ENCODE measurements at places on chromosomes 13 and 19.
A peak's percentile ranks its signal among the peaks of the same experiment; 100 is the strongest.

GRCh38 chr13:62299988-62300387, 884.3 kb upstream of the PCDH20 start:
- no peak for DNase-seq

DNA sequence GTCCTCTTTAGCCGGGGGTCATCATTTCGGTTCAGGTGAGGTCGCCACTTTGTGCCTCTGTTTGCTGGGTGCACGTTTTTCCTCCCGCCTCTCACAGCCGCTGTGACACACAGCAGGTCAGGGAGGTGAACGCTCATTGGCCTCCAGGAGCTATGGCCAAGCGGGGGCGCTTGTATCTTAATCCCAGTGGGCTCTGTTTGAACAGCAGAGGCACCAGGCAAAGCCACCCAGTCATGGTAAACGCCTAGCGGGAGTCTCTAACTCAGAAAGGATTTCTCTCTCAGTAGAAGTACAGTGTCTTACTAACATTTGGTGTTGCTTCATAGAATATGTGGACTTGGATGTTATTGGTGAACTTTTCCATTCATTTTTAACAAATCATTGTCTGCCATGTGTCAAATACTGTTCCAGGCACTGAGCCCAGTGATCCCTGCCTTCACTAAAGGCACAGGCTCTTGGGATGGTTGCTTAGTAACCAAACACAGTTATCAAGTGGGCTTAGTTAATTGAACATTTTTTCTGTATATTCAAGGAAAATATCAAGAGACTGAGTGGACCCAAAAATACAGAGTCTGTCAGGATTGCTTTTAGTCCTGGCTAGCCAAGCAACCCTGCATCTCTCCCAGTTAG, 186.7 kb downstream of the STK24 start:
- DNase-seq: no peak

- peak; percentile 64 for DNase-seq
Observed at GRCh38 chr19:45059258-45059965, 16.9 kb downstream of the ZNF296 start.

DNA sequence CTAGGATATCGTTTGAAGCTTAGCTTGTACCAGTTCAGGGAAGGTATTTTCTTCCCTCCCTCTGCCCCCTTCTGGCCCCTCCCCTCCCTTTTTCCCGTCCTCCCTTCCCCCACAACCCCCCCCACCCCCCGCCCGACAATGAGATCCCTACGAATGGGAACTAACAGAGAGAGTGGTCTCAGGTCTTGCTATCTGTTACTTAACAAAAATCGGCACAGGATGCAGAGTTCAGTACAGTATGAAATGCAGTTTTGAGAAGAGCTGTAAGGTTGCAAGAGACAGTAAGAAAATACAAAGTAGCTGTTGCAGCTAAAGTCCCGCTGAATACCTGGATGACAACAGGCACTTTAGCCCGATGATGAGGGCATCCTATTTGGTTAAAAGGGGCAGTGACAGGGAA, 3.1 kb upstream of the DACH1 start:
- no peak for DNase-seq

- no peak for DNase-seq
Observed at GRCh38 chr13:75271846-75272245, 210.1 kb downstream of the TBC1D4 start.

- DNase-seq: peak; percentile 26
Observed at GRCh38 chr19:19053508-19054314, 10.1 kb upstream of the SLC25A42 start.

DNA sequence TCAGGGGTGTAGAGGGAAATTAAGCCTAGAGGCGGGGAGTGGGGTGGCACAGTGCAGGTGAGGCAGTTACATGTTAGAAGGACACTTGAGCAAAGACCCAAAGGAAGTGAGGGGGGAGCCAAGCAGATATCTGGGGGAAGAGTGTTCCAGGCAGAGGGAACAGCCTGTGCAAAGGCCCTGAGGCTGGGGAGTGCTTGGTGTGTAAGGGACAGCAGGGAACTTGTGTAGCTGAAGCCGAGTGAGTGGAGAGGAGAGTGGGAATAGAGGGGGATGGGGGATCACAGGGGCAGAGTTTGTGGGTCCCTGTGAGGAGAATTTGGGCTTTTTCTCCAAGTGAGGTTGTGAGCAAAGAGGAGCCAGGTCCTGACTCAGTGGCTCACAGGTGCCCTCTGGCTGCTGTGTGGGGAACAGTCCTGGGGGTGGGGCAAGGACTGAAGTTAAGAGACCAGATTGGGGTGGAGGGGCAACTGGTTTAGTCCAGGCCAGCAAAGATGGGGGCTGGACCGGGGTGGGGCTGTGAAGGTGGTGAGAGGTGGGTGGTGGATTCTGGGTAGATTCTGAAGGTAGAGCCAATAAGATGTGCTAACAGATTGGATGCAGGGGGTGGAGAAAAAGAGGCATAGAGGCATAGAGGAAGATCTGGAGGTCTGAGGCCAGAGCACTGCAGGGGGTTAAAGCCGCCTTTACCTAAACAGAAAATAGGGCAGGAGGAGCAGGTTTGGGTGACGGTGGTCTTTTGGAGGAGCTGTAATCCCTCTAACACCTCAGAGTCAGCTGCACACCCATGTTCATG, 75.3 kb downstream of the CACNA1A start:
- DNase-seq: no peak

GRCh38 chr13:30679483-30680330, 55.6 kb upstream of the ALOX5AP start:
- DNase-seq: no peak

- no peak for DNase-seq
Observed at GRCh38 chr13:26132756-26133155, 80.9 kb upstream of the SHISA2 start.

GRCh38 chr13:94550062-94550738, 45.8 kb downstream of the TGDS start:
- DNase-seq: no peak

GRCh38 chr13:41304551-41304950, 6.5 kb upstream of the NAA16 start:
- no peak for DNase-seq

GRCh38 chr13:46334035-46334822, 52.8 kb downstream of the RUBCNL start:
- DNase-seq: no peak

DNA sequence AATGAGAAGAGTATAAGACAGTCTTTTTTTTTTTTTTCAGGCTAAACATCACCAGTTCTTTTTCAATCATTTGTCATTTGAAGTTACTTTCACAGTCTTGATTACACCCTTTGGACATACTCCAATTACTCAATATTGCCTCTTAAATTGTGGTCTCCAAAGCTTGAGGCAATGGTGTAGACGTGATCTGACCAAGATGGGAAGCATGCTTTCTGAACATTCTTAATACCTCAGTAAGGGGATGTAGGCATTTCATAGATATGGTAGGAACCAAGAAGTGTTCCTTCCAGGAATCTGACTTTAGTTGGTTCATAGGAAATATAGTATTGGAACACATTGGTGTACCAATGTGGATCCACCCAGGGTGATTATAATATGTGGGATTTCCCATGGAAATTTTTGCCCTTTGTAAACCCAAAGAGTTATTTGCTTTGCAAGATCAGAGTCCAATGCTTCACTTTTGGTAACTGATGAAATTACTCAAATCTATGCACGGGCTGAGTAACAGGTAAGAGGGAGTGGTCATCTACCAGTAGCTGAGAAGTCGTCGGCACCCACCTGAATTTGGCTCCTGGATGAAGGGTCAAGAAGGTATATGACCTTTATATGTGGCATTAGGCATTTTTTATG, 62.2 kb downstream of the ERCC5 start:
- DNase-seq: no peak

DNA sequence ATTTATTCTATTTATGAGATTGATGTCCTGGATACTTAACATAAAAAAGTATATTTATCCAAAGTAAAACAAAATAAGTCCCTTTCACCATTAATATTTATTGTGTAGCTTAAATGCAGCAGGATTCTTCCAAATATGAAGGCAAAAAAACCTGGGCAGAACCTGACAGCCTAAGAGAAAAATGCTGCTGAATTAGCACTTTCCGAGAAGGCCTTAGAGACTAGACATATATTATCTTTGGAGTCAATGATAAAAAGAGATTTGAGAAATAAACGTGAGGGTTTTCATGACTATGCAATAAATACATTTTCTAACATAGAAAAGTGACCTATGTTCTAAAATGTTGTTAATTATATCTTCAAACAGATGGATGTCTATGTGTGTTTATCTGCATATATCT, 566.9 kb downstream of the PCDH9 start:
- DNase-seq: no peak

GRCh38 chr19:9528757-9529336, 9.6 kb downstream of the ZNF426 start:
- DNase-seq: no peak

- DNase-seq: no peak
Observed at GRCh38 chr13:26254583-26255111, 718 bp downstream of the CDK8 start.
